ENCODE measurements at places on chromosomes 1 and 21.

DNA sequence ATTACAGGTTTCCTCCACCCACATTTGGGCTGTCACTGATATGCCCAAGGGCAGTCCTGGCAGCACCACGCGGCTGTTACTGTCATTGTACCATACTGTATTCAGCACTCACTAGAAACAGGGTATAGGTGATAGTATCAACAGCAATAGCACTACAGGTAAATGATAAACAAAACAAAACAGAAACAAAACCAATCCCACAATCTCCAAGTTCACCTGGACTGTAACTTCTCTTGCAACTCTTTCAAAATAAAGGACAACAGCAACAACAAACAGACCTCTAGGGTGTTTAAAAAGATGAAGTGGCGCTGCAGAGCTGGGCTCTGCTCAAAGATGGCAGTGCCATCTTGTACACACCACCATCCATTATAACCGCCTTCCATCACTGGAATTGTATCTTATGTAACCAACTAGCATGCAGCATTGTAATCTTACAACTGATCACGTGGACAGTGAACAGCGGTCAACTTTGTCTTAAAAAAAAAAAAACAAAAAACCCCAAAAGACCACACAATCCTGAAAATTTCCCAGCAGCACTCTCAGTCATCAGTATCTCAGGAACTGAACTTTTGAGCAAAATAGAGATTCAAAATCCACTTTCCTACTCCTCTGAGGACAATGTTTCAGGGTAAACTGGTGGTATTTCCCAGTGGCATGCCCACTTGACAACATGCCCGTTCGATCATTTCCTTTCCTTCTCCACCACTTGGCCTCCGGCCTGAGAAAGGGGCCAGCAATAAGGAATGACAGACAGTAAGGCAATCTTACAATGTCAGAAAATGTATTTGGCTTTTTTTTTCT is 3.8 kb downstream of the IRF2BP2 start:
- DNase-seq, result no peak

- no peak for DNase-seq
These were observed 87.8 kb downstream of the NMNAT2 start for GRCh38 chr1:183330335-183330734.

- DNase-seq, result no peak
These were observed 4.1 kb downstream of the ETV3L start for GRCh38 chr1:157095551-157095950.

GRCh38 chr1:226097866-226098625 is 35.5 kb downstream of the H3-3A start:
- DNase-seq, result no peak

DNA sequence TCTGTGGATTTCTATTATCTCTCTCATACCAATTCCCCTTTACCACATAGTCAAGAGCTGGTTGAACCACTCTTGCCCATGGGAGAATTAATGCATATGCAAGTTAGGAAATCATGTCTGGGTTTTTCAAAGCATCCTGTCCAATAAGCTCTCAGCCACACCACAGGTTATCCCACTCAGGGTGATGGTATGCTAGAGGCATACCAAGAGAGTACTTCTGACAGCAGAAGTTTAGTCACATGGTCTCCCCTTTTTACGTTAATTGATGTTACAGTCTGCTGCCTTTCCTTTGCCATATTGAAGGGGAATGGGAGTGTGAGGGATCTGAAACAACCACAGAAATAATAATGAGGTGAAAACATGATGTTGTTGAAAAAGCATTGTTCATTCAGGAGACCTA is 135.8 kb upstream of the PBX1 start:
- no peak for DNase-seq

GRCh38 chr1:178645808-178646200 is 79.2 kb upstream of the RALGPS2 start:
- DNase-seq, result no peak

GRCh38 chr1:1212780-1213344 is 1.1 kb downstream of the TNFRSF4 start:
- no peak for DNase-seq

- DNase-seq, result no peak
These were observed 156.0 kb downstream of the TOMM20 start for GRCh38 chr1:234972411-234973191.

GRCh38 chr21:42350318-42350910 is 380 bp downstream of the TFF2 start:
- DNase-seq, result no peak

GRCh38 chr1:56404066-56404465 is 175.3 kb downstream of the PLPP3 start:
- DNase-seq, result no peak

GRCh38 chr1:202565890-202566602 is 144.2 kb downstream of the SYT2 start:
- no peak for DNase-seq
